Activated CD8-positive, alpha-beta T cell treated with anti-CD3 and anti-CD28 coated beads for 36 hours (primary cell): ENCODE measurements at places on chromosomes 7 and 10.
A peak's percentile ranks its signal among the peaks of the same experiment; 100 is the strongest.

DNA sequence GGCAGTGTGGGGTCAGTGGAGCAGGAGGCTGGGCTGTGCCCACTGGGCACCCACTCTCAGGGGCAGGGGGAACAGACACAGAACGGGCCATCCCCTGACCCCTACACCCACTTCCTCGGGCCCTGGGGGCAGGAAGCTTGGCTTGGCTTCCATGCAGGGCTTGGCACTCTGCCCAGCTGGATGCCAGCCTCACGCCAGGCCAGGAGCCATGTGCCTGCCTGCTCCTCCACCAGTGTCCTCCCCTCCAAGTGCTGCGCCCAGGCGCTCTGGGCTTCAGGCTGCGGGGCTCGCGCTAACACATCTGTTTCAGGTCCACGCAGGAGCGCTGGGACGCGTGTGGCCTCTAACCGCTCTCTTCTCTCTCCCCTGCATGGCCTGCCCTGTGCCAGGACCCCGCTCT, 12.7 kb downstream of the LDB3 start:
- DNase-seq: no peak

GRCh38 chr7:106964466-106964865, 80.0 kb upstream of the PRKAR2B start:
- no peak for DNase-seq

GRCh38 chr7:42014625-42015618, 222.1 kb downstream of the GLI3 start:
- peak; percentile 69 for DNase-seq

DNA sequence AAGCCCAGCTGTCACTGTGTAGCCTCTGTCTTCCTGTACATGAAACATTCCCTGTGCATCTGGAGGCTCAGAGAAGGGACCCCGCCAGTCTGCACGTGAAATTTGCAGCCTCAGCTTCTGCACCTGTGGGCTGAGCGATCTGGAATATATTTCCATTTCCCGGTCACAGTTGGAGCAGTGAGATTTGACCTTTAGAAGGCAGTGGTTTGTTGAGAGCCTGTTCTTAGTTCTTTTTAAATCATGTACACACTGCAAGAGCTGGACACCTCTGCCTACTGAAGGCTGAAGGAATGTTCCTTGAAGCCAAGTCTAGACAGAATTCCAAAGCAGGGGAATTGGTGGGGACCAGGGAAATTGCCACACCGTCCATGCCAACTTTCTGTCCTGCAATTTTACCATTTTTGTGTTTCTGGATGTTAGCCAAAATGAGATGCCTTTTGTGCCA, 706.6 kb downstream of the INHBA start:
- no peak for DNase-seq

- no peak for DNase-seq
Observed at GRCh38 chr10:118481871-118482270, 113.6 kb downstream of the PRLHR start.

- no peak for DNase-seq
Observed at GRCh38 chr10:78575400-78575799, 493.4 kb upstream of the ZMIZ1 start.

DNA sequence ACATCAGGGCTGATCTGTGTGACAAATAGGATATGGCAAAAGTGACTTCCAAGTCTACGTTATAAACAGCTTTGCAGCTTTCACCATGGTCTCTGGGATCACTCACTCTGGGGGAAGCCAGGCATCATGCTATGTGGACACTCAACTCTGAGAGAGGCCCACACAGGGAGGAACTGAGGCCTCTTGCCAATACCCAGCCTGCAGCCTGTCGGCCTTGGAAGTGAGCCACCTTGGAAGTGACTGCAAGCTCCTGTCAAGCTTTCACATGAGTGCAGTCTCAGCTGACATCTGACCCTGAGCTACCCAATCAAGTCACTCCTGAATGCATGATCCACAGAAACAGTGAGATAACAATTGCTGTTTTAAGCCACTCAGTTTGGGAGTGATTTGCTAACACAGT, 56.5 kb downstream of the MMRN2 start:
- DNase-seq: no peak

GRCh38 chr10:130372222-130372621, 236.0 kb downstream of the GLRX3 start:
- DNase-seq: no peak

- no peak for DNase-seq
Observed at GRCh38 chr10:5434017-5434753, 21.8 kb downstream of the NET1 start.

DNA sequence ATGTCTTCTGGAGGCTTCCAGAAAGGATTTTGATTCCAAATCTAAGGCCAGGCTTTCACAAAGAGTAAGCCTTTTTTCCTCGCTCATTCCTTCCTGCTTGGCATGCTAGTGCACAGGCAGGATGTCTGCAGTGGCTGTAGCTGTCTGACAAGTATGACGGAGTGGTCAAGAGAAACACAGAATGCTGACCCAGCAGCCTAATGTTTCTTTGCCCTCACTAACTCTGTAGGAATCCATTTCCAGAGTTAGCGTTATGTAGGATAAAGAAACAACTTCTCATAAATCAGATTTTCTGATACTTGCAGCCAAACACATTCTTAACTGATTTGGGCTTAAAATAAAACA, 190.8 kb upstream of the AGK start:
- no peak for DNase-seq

GRCh38 chr10:58175990-58176900, 91.4 kb downstream of the IPMK start:
- DNase-seq: no peak

- DNase-seq: no peak
Observed at GRCh38 chr7:935164-935873, 19.2 kb downstream of the ADAP1 start.

- no peak for DNase-seq
Observed at GRCh38 chr10:69234447-69234846, 14.3 kb downstream of the HKDC1 start.

DNA sequence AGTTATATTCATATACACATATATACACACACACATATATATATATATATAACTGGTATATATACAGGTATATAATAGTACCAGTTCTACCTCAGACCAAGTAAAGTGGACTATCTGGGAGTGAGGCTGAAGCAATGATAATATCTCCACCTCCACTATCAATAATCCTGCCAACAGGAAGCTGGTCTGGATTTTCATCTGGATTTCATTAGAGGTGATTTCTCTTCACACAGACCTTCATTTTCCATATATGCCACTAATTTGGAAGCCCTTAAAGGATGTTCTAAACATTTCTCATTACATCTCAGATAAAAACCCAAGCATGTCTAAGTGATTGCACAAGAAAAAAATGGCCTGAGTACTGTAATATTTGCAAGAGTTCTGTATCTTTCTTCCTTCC, 1.7 kb upstream of the SLC35B4 start:
- DNase-seq: no peak

DNA sequence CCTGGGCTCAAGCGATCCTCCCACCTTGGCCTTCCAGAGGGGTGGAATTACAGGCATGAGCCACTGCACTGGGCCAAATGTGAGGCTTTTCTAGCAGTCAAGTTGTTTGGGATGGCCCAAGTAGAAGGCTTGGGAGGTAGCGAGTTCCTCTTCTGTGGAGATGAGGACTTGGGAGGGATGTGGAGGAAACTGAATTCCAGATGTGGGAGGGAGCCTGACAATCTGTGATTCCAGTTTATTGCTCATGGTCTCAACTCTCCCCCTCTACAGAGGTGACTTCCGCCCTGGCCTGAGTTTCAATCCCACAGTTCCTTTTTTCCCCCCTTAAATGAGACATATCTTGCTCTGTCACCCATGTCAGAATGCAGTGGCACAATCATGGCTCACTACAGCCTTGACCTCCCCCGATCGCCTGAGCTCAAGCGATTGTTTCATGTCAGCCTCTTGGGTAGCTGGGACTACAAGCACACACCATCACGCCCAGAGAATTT, 3.4 kb downstream of the STYXL1 start:
- DNase-seq: no peak

DNA sequence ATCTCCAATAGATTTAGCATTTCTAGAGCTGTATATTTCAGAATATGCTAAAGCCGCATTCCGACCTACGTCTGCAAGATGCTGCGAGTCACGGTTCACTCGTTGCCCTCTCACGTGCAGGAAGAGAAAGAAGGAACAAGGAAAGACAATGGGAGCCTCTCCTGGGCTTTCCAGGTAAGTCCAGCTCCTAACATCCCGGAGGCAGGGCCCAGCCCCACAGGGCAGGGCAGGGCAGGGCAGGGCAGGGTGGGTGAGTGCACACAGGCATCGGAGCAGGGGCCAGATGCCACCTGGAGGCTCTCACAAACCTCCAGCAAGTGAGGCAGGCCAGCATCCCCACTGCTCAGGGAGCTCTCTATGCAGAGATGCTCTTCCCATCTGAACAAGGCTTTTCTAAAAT, 50.8 kb downstream of the VOPP1 start:
- no peak for DNase-seq

DNA sequence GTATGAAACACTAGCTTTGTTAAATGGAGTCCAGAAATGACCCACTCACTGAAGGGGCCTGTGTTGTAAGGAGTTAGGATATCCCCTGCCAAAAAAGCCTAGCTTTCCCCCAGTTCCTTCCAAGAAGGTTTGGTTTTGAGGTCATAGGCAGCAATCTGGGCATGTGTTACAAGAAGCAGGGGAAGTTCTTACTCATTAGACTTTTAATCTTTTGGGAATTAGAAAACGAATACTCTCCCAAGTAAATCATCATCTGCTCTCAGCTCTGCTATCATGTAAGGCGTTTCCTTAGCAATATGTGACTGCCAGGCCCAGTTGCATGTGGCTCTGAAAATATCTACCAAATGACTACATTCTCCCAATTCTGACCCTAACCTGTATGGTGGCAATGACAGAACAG, 3.7 kb downstream of the NOD1 start:
- DNase-seq: no peak

DNA sequence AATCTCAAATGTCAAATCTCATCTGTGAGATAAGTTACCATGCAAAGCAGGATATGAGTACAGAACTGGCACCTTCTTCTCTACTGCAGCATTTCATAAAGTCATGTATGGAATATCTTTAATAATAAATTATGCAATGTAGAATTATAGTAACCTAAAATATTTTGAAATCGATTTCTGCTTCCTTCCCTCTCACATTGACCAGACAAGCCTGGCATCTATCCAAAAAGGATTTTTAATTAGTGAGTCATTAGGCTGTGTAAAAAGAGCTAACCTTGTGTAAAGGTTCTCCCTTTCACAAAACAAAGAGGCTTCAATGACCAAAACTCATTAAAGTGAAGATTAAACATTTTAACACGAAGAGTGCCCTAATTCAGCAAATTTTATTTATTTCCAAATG, 48.8 kb upstream of the EXOC6 start:
- no peak for DNase-seq

- DNase-seq: peak; percentile 42
Observed at GRCh38 chr10:102678842-102679289, 34.6 kb downstream of the TRIM8 start.

- no peak for DNase-seq
Observed at GRCh38 chr7:36601601-36602000, 122.7 kb downstream of the AOAH start.

DNA sequence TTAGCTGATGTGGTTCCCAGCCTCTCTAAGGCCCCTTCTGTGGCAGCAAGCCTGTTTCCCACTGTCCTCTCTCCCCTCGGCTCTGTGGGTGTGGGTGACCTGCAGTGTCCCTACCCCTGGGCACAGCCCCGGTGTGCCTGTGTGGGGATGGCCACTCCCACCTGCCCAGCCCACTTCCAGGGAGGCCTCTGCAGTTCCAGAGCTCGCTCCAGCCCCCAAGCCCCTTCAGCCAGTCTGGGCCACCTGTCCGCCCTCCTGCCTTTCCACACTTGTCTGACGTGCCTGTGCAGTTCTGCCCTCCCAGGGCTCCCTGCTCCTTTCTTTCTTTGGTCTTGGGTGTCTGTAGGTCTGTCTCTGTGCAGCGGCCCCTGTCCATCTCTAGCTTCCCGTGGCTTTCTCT, 127.0 kb upstream of the PPIF start:
- no peak for DNase-seq

DNA sequence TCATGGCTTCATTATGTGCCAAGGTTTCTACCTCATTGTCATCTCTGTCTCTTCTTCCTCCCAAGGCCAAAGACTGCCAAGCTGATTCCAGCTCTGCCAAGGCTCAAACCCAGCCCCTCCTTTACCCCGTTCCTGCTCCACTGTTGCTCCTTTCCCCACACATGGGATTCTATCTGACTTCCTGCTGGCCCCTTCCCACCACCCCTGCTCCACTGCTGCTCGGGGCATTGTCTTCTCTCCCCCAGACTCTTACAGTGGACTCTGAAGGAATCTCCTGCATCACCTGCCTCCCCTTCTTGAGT, 86.3 kb downstream of the COBL start:
- no peak for DNase-seq

GRCh38 chr7:135828604-135829003, 80.0 kb upstream of the FAM180A start:
- no peak for DNase-seq

DNA sequence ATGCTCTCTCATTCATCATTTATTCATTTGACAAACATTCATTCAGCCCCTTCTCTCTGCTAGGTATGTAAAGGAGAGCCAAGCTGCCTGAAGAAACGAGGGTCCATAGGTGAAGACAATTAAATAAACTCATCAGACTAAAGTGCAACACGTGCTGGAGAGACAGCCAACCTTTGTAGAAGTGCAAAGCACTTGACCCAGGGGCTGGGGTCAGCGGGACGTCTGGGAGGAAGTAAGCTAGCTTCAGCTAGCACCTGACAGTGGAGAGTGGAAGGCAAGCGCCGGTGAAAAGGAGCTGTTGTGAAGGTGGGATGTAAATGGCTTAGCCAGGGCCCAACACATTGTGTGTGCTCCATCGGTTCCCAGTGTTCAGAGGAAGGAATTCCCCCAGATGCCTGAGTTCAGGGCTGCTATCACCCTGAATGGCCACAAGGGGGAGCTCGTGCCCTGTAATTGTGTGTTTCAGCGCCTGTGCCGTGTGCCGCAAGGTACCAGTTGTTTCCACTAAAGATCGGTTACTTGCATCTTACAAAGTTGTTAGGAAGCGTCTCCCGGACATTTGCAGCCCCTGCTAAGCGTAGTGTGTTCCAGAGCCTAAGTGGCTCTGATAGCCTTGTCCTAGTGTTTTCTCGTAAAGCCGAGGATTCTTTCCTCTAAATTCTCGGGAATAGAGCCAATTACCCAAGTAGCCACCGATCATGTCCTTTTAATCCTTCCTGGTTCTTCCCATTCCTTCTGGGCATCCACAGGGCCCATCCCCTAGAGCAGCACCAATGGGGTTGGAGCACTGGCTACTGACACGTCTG, 30.6 kb downstream of the TLX1 start:
- peak; percentile 77 for DNase-seq

- no peak for DNase-seq
Observed at GRCh38 chr7:93015101-93015778, 102.5 kb downstream of the SAMD9 start.
